ENCODE measurements at places on chromosomes 3 and 15. TPM values are rescaled to one million over a fixed set of nuclear protein-coding genes. Genes with fewer than 3 reads are reported as not detected.

DNA sequence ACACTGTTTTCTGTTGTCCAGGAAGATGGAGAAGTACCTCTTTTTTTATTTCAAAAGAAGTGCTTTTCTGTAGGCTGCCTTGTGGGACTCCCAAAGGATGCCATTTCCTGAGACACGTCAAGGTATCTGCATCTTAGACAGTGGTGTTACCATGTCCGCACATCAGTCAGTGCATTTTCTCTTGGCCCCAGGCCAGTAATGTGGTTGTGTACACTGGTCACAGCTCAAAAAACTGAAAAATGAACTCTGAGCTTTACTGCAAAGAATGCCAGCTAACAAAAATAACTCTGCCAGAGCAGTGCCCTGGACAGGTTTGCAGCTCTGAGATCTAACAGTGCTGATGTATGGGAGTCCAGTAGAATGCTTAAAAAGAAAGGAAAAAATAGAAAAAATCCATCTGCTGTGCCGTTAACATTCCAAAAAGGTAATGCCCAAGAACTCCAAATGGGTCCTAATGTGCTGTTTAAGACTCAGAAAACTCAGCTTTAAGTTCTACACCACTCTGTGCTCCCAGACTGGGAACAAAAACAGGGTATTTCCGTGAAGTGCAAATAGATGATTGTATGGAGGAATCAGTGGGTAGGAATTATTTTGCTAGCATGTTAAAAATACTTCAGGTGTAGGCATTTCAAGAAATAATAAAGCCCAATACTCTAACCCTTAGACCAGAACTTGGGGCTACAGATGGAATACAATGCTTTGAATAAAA is 315.9 kb downstream of the FEZF2 start:
- DNase-seq = no peak

DNA sequence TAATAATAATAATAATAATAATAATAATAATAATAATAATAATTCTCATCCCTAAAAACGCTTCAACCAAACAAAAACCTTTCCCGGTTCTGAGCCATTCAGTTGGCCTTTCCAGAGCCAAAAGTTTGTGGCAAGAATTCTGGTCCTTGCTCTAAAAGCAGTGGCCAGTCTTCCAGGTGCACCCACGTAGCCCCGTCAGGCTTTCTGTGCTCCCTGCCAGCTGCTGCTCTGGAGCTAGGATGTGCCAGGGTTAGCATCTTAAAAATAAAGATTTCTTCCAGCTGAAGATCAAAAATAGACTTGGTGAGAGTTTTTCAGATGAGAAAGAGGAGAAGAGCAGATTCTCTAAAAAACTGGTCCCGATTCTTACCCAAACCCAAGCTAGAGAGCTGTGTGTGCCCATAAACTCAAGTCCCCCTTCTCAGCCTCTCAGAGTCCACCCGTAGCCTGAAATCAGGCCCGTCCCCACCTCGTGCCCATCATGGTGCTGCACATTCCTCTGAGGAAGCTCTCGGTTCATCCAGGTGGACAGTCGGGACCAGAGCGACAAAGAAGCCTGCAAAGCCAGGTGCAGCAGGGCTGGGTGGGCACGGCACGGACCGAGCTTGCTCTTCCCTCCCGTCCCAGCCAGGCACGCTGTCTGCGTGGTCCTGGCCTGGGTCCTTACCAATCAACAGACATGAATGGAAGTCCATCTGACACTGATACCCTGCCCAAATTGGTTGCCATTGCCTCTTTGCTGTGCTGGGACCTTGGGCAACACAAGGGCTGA is 155.6 kb downstream of the LRRC28 start:
- DNase-seq = no peak

GRCh38 chr3:143571548-143571947 is 276.7 kb downstream of the SLC9A9 start:
- DNase-seq = no peak

Gene TAGLN3
- total RNA-seq = not detected

Gene TF
- total RNA-seq = 5.2 TPM

Measured in tibial nerve (tissue), 4 donors.